ENCODE measurements at places on chromosomes 1 and 21.
A peak's percentile ranks its signal among the peaks of the same experiment; 100 is the strongest.

DNA sequence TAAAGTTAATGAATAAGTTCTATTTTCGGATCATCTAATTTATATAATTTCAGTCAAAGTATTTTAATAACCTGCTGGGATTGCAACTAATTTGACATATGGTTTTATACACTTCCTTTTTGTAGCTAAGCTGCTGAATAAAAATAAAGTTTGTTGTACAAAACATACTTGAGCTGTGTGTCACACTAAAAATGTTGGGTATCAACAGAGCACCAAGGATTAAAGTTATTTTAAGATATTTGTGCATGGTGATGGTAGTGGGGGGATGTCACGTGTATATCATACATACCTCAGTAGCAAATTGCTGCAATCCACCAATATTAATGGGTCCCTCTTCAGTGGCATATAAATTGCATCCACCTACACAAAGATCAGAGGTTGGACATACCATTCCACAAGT, 199.6 kb downstream of the DPYD start:
- no peak for DNase-seq

- DNase-seq: peak; percentile 32
These were observed 610 bp downstream of the WDR26 start for GRCh38 chr1:224433701-224434672.

GRCh38 chr1:55363268-55363667, 148.1 kb upstream of the USP24 start:
- no peak for DNase-seq

DNA sequence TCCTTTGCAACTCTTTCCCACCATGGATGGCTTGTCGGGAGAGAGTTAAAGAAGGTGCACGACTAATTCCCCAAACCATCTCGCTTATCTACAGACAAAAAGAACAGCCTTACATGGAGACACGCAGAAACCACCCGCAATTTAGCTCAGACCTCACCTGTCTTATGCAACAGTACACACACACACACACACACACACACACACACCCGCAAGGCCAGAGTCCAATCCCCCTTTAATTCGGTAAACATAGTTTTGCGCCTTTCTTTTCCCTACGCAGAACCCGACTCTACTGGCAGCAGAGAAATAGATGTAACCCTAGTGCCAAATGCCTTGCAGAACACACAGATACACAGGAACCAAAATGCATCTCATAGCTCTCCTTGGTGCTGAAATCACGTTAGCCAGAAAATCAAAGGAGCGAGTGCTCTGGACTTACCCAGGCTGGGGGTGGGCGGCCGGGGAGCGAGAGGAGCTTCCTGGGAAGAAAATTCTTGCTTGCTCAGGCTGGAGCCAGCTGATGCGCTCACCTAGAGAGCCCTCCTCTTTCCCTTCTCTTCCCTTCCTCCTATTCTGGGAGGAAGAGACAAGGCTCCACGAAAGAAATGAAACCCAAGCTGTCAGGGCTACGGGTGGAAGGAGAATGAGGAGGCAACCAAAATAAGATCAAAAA, 470 bp downstream of the TNR start:
- DNase-seq: peak; percentile 6

GRCh38 chr1:34778381-34778780, 2.6 kb upstream of the GJB3 start:
- DNase-seq: no peak

GRCh38 chr21:43029785-43030184, 45.9 kb downstream of the CBS start:
- DNase-seq: no peak

DNA sequence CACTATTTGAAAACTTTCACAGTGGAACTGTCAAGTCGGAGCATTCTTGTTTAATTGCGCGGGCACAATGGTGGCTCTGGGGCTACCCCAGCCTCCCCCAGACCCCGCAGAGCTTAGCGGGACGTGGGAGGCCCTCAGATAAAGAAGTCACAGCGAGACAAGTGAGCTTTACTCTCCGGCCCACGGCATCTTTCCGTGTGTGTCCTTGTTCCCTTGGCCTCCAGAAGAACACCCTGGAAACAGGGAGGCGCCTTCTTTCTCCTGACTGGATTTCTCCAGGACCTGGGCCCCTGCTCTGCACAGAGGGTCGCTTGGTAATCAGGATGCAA, 382.8 kb downstream of the RRAGC start:
- no peak for DNase-seq

DNA sequence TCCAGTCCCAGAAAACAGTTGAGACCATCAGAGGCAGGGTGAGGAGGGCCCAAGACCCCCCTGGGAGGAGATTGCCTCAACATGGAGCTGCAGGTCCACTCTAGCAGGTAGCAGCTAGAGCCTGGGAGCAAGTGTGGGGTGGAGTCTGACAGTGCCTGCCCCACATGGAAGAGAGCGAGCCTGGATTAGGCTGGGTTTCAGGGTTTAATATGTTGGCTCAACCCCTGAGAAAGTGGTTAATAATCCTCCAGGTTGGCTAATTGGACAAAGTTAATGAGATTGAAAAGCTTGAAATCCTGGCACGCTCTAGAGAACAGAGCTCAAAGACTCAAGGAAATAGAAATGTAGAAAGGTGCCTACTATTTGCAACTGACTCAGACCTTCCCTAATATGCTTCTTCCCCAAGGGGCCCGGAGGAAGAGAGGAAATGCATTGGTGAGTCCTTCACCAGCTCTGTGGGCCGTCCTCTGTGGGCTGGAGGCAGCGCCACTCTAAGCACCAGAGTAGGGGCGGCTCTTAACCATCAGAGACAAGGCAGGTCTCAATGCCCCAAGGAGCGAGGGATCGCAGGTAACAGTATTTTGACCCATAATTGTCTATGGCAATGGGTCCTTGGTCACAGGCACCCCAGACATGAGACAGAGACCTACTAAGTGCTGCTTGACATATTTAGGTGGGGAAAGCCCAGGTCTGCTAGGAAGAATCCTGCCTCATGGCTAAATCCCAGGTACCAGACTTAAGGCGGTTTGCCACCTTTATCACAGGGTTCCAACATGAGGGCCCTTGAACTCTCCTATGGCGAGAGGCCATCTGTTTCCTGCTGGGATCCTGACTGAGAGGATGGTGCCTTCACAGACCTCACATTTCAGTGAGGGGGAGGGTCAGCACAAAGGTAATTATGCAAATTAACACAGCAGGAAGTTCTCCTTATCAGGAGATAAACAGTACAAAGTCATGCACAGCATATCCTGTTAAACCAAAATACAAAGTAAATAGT, 33.8 kb downstream of the RSPH1 start:
- no peak for DNase-seq

GRCh38 chr1:206510371-206510770, 3.0 kb downstream of the RASSF5 start:
- no peak for DNase-seq

GRCh38 chr1:56965916-56966697, at the start of gene C8B:
Gene C8B, minus strand, starts transcription at chr1:56966015. Its CDS starts 67 bp downstream, at chr1:56965948.
- no peak for DNase-seq

DNA sequence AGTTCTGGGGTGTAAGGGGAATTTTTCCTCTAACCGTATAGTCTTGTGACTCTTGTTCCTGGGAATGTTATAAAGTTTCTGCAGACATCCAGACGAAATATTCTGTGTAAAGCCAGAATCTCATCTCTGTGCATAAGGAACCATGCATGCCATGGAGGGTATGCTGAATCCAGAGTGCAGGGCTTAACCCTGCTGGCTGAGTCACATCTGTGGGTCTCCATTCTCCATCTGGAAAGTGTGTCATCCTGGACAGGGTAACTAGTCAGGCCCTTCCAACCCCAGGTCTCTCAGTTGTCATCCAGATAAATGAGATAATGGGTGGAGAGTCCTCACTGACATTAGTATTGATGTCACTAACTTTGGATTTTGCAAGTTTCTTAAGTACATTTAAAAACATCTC, 48.8 kb downstream of the ATP5PO start:
- DNase-seq: no peak

DNA sequence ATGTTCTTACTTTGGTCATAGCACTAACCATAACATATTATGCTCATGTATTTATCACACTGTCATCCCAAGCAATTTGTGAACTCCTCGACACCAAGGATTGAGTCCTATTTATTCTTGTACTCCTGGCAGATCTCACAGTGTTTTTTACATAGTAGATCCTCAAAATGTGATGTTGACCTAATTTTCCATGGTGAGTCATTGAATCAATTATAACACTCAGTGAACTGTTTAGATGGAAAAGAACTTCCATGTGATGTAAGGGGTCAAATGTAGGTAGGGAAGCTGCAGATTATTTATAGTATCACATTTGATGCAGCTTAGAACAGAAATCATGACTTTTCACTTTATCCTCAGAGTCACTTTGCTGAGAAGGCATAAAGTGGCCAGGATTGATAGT, 281.9 kb upstream of the ADAMTS5 start:
- DNase-seq: no peak

GRCh38 chr1:54016343-54017282, 1.4 kb downstream of the LDLRAD1 start:
- DNase-seq: no peak

- peak; percentile 70 for DNase-seq
These were observed 1.7 kb upstream of the KIF26B start for GRCh38 chr1:245153081-245153551.

DNA sequence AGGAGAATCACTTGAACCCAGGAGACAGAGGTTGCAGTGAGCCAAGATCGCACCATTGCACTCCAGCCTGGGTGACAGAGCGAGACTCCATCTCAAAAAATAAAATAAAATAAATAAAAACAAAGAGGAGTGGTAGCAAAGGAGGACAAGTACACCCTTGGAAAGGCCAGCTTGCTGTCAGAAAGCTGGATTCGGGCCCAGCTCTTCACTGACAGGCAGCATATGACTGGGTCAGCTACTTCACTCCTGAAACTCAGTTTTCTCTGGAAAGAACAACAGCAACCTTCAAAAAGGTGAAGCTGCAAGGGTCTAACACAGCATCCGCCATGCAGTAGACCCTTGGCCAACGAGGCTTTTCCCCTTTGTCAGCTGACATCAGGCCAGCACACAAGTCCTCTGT, 156.0 kb upstream of the TIAM1 start:
- no peak for DNase-seq

DNA sequence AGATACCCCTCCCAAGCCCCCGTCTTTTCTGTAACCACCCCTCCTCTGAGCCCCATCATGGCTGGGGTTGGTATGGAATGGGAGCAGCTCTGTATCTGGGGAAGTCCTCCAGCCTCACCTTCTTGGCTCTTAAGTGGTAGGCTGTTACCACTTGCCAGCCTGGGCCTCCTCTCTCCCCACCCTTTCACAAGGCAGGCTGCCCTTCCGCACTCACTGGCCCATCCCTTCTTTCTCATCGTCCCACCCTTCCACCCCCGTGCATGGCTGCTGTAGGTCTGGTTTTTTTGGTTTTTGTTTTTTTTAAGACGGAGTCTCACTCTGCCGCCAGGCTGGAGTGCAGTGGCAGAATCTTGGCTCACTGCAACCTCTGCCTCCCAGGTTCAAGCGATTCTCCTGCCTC, 5.2 kb downstream of the CYB561D1 start:
- no peak for DNase-seq
